ENCODE measurements at places on chromosomes 5 and 9.

DNA sequence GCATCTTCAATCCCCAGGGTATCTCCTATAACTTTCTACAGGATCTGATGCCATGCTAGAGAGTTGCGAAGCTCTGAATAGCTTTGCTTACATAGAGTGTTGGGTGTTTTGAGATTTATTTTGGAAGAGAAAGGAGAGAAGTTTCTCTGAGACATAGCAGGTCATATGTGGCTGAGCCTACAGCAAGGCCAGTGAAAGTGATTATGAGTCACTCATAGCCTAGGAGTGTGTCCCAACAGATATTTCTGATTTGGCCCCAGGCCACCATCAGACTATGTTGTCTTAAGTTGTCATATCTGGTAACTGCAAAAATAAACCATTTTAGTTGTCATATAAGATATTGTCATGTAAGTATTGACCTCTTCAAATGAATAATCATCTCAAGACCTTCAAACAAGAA is 132.0 kb upstream of the RAI14 start:
- DNase-seq = no peak

DNA sequence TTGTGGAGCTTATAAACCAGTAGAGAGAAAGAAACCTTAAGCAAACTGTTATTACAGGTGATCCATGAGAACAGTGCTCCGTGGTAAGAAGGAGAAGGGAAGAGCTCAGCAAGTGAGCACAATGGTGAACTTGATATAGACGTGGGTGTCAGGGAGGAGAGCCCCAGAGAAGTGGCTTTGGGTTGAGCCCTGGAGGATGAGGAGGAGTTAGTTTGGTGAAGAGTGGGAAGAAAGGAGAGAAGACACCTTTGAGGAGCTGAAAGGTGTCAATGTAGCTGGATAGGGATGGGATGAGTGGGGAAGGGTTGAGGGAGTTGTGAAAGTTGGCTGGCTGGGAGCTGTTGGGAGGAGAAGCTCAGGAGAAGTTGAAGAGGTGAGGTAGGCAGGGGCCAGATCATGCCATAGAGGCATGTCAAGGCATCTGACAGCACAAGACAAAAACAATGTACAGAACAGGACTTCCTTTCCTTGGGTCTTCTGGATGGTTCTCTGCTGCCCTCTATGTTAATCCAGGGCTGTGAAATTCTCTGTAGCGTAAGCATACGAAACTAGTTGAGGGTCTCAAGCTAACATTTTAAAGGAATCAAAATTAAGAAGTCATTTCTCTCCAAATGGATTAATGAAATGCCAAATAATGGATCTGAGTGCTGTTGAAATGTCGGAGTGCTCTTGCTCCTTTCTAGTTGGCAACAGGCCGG is 501.9 kb downstream of the KDM4C start:
- no peak for DNase-seq

DNA sequence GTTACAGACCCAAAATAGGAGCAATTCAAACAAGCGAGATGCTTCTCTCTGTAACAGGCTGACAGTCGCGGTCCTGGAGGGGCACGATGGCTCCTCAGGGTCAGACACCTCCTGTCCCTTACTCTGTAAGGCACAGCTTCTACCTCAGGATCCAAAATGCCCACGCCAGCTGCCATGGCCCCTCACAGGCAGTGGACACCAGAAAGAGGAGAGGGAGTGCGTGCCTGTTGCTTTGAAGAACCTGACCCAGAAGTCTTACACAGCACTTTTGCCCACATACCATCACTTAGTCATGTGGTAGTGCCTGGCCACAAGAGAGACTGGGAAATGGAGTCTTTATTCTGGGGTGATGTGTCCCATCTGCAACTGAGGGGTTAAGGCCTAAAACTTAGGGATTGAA is 11.6 kb upstream of the ABL1 start:
- DNase-seq = no peak

DNA sequence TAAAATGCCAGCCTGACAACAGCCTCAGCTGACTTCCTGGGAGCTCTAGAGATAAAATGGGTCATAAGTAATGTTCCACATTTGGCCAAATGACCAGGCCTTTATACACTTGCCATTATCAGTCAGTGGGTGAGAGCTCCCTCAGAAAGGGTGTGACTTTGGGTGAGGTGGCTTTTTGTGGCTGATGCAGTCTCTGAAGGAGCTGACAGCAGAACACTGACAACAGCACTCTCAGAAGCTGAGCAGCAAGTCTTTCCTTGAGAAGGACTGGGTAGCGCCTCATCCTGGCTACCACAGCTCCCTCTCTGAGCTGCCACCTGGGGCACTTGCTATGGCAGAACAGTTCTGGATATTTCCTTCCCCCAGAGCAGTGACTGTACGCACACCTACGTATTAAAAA is 22.0 kb upstream of the GNAQ start:
- no peak for DNase-seq

- DNase-seq = no peak
Observed at GRCh38 chr9:29211003-29211579, 1637.8 kb upstream of the C9orf72 start.

GRCh38 chr5:132176521-132176945 is 51.1 kb downstream of the P4HA2 start:
- no peak for DNase-seq

- no peak for DNase-seq
Observed at GRCh38 chr5:111129938-111130337, 37.8 kb downstream of the WDR36 start.

All from GM12892 (cell line).